ENCODE measurements at places on chromosomes 2 and 18.
A peak's percentile ranks its signal among the peaks of the same experiment; 100 is the strongest.

- no peak for DNase-seq
These were observed 783 bp downstream of the BUB1 start for GRCh38 chr2:110677080-110677479.

DNA sequence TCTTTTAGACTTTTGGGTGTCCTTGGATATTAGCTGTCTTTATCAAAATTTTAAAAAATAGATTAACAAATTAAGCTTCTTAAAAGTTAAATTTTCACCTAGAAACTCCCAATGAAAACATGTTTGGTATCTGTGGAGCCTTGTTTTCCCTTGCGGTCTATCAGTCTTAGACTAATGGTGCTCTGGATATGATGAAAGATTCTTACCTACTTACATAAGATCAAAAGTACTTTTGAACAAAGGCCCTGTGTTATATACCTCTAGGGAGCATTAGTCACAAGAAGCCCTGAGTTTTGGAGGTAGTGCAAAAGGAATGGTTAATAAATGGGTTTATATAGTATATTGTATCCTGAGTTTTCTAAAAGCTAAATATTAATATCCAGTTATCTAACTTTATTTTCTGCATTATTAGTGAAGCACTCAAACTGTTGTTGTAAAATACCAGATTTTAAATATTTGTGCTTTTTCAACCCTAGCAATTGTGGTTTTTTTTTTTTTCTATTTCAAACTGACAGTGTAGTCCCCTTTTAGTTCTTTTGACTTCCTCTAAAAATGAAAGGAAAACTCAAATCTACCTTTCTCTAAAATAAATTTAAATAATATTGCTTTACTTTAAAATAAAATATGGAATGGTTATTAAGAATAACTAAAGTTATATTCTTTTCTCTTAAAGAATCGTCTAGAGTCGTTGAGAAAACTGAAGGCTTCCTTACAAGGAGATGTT, 18.1 kb downstream of the NDC80 start:
- no peak for DNase-seq

DNA sequence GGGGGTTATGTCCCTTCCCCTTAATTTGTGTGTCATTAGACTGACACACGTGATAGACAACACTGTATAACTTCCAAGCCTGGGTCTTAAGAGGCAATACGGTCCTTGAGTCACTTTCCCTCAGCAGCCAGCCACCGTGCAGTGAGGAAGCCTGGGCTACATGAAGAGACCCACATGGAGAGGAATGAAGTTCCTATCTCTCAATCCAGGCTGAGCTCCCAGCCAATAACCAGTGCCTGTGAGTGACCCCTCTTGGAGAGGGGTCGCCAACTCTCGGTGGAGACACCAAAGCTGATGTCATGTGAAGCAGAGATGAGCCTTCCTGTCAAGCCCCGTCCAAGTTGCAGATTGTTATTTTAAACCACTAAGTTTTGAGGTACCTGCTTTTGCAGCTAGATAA, 5.7 kb upstream of the WDSUB1 start:
- DNase-seq, result no peak

- no peak for DNase-seq
These were observed 111.5 kb upstream of the CNGA3 start for GRCh38 chr2:98234776-98235175.

DNA sequence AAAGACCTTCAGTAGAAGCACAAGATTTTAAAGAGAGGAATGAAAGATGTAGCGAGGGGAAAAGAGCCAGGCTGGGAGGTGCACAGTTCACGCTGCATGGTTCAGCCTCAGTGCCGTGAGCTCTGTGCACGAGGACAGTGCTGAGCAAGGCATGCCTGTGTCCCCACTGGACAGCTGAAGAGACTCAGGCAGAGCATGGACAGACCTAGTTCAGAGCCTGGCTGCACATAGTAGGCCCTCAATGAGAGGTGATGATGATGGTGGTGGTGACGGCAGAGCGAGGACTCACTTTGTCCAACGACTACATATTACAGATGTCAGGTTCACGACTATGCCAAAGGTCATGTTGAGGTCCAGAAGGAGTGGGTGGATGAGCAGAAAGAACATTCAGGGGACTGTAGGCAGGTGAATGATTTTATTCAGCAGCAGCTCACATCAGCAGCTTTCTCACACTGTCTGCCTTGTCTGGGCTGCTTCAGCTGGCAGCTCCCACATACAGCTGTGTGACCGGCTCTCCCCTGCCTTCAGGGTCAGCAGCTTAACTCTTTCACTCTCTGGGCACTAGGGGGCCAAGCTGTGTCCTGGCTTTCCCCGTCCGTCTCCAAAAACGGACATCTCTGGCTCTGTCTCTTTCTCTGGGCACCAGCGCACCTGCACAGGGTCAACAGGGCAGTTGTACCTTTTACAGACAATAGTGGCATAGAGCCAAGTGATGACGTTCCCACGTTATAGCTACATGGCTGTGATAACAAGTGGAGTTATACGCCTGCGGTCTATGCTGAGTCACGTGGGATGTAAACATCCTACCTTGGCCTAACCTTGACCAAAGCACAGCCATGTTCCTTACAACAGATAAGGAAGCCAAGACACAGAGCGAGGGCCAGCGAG, 128.8 kb upstream of the MSH6 start:
- peak; percentile 31 for DNase-seq

DNA sequence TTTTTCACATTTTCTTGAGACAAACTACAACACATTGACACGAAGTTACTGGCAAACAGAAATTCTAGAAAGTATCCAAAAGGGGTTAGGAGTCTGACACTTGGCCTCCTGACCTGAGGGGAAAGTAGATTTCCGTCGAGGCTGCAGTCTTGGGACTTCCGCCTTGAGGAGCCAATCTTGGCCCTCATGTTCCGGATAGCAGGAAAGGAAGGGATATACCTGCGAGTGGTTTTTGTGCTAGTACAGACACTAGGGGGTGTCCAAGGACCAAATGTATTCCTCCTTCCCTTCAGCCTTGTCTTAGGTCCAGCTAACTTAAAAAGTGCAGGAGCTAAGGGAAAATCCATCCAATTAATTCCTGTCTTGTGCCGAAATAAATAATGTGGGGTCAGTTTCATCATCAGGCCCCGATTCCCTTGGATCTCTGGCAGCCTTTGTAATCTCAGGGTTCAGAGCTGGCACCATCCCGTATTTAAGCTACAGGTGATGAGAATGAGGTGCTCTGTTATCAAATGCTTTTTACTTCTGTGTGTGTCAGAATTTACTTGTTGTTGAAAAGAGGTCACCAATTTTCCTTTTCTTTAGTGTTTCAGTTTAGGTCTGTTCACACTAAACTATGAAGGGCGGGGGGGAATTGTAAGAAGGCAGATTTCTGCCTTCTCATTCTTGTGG, 330.2 kb upstream of the FANCL start:
- DNase-seq, result peak; percentile 78

DNA sequence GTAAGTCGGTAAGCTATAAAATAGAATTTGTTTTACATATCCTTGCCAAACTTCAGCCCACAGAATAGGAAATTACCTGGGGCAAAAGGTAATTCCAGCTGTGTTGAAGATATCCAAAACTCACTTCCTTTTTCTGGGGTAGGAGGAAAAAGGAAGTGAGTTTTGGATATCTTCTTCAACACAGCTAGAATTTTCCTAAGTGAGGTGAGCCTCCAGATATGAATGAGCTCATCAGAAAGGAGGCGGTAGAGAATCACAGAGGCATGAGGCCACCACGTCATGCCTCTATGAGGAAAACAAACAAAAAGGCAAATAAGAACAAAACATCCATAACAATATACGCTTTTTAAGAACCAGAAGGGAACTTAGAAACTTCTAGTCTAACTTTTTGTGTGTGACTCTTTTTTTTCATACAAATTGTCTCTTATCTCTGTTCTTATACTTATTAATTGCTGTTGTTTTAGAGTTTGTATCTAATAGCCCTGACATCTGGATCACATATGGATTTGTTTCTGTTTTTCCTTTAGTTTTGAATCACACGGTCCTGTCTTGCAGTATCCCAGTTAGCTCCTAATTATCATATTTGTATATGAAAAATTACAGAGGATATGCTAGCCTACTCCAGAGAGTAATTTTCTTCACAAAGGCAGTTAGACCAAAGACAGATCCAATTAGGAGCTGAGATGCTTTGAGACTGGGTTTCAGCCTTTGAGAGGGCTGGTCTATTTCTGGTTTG, 104.5 kb downstream of the RBM43 start:
- DNase-seq, result no peak

- no peak for DNase-seq
These were observed 125.9 kb upstream of the CYRIA start for GRCh38 chr2:16791496-16791895.

- no peak for DNase-seq
These were observed 538.4 kb downstream of the STK39 start for GRCh38 chr2:167708998-167709397.

DNA sequence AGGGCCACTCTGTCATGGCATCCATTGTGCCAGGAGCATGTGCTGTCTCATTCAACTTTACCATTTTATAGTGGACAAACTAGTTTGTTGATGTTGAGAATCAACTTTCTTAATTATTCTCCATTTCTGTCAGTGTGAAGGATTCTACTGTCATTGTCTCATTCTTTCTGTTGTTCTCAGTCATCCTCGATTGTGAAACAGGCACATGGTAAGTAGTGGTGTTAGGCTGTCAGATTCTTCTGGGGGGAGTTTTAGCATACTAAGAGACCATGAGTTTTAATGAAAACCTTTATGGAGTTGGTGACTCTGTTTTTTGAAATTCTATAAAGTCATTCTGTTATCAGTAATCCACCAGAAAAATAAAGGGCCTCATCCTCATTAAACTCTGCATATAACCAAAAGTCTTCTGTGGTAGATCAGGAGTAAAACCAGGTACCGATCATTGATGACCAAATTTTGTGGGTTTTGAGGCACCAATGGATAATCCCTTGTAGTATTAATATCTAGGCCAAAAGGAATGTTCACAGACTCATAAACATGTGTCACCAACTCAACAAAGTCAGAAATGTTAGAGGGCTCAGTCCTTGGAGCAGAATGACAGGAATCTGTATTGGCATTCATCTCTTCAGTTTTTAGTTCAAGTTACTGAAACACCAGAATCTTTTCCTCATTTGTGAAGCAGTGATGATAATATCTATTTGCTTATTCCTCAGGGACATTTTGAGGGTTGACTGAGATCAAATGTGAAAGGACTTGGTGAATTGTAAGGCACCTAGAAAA, 73.2 kb downstream of the CERS6 start:
- DNase-seq, result peak; percentile 47

GRCh38 chr2:7646024-7646423, 728.8 kb downstream of the RNF144A start:
- no peak for DNase-seq
